ENCODE measurements at places on chromosomes 2 and 18.

DNA sequence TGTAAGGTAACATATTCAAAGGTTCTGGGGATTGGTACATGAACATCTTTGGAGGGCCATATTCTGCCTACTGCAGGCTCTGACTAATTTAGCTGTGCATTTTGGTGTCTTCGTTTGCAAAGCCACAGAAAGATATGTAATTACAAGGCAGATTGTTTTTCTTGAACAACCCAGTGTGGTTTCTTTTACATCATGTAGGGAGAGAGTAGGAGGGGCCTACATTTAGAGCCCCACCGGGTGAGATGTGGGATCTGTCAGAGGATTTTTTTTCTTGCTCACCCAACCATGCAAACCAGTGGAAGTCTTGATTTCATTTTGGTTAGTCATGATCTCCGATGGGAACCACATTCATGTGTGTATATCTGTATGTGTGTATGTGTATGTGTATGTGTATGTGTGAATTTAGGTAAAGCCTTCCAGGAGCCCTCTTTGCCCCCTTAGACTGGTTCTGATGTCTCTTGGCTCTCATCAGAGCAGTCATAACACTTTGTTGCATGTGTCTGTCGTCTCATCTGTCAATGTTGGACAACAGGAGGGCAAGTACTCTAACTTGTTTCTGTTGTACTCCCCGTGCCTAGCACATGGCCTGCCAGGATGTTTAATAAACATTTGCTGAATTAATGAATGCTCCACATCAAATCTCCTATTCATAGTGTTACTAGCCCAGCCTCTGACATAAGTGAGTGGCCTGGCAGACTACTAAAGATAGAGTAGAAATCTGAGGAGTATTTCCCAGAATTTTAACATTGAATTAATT is 239.9 kb downstream of the MTX2 start:
- DNase-seq: no peak

- DNase-seq: no peak
These were observed 203.8 kb upstream of the SIX2 start for GRCh38 chr2:45212953-45213635.

GRCh38 chr18:63236406-63236805 is 83.2 kb downstream of the BCL2 start:
- no peak for DNase-seq

- no peak for DNase-seq
These were observed 89.2 kb upstream of the STK17B start for GRCh38 chr2:196260546-196260945.

GRCh38 chr2:216402751-216403150 is 9.5 kb upstream of the SMARCAL1 start:
- no peak for DNase-seq

GRCh38 chr2:54644236-54644635 is 79.2 kb upstream of the EML6 start:
- DNase-seq: no peak

DNA sequence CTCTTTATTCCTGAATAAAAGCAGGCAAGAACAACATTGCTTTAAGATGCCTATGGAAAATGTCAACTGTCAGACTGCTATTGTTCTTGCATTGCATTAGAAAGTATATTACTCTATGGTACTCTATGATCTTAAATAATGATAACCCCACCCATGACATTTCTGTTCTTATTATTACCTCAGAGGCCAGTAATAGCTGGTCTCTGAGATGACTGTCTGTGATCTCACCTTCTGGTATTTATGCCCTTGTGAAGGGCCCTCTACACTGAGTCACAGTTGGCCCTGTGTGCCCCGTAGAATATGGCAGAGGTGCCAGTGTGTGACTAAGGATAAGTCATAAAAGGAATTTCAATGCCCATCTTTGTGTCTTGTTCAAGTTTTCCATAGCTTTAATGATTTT is 61.0 kb downstream of the SPP2 start:
- DNase-seq: no peak

- DNase-seq: no peak
These were observed 253.9 kb upstream of the KLHL29 start for GRCh38 chr2:23131066-23131575.

DNA sequence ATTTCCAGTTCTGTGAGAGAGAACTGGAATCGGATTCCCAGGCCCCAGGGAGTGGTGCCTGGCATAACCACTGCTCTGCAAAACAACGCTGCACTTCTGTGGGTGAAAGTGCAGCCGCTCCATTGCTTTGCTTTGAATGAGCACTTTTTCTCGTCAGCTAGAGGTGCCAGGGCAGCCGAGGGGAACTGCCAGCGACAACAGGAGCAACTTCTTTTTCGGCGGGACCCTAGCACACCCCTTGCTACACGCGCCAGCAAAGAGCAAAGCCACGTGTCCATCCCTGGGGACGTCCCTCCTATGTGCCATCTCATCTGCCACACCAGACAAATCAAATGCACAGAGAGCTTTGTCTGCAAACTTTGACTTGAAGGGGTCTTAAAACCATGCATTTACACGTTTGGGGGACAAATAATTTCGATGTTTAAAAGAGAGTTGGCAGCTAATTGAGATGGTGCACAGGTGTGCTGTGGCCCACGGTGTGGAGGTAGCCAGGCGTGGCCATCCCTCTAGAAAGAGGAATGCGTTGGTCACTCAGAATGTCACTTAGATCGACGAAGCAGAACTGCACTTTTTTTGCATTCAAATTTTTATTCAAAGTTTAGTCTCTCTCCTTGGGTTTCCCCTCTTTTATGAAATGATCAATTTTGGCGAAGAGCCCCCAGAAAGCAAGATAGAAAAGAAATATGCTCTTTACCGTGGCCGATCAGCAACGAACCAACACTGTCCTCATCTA is 151.8 kb downstream of the MBP start:
- no peak for DNase-seq

- no peak for DNase-seq
These were observed 2.6 kb downstream of the RAMP1 start for GRCh38 chr2:237861875-237862527.

DNA sequence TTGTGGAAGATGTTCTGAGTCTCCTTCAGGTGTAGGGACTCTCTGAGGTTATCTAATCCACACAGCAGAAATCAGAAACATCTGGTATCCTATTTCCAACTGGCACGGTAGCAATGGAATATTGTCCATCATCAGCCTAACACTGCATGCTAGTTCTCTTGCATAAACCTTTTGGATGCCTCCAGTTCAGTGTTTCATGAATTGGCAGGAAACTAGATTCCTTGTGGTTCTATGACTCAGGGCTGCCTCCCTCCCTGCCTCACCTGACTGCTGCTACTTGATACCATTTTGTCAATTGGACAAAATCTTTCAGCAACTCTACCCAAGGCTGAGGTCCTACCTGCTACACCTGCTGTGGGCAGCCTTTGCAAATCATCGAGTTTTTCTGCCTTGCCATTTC is 130.9 kb downstream of the TPGS2 start:
- DNase-seq: no peak

DNA sequence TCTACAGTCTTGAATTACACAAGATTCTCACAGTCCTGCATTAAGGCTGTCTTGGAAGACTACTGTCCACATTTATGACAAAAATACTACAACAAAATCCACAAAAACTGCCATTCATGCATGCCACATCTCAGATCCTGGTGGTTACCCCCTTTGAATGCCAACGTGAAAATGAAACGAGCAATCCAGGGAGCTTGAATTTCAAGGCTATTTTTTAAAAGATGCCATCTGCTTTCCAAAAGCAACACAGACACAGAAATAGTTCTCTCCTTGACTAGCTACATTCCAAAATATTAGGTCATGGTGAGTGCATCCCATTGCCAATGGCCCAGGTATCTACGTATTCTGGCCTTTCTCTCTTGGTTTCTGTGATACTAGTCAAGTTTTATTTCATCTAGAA is 36.3 kb downstream of the IRS1 start:
- no peak for DNase-seq

DNA sequence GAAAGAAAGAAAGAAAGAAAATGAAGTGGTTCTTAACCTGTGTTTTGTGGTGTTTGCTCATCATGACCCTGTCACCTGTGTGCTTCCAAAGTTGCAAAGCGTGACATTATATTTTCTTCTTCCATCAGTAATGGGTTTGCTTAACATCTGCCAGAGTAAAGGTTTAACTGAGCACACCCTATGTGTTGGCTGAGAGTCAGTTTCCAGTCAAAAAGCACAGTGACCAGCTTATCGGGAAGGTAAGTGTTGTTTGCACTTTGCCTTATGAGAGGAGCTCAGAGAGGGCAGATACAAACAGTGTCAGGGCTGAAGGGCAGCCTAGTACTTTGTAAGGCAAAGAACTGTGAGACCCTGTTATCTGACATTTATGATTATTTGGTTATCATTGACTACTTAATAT is 406.2 kb upstream of the CWC22 start:
- peak; percentile 30 for DNase-seq

- no peak for DNase-seq
These were observed 4.0 kb downstream of the SNORC start for GRCh38 chr2:232873909-232874641.

GRCh38 chr18:76619261-76619620 is 124.2 kb upstream of the ZNF516 start:
- DNase-seq: peak; percentile 59

DNA sequence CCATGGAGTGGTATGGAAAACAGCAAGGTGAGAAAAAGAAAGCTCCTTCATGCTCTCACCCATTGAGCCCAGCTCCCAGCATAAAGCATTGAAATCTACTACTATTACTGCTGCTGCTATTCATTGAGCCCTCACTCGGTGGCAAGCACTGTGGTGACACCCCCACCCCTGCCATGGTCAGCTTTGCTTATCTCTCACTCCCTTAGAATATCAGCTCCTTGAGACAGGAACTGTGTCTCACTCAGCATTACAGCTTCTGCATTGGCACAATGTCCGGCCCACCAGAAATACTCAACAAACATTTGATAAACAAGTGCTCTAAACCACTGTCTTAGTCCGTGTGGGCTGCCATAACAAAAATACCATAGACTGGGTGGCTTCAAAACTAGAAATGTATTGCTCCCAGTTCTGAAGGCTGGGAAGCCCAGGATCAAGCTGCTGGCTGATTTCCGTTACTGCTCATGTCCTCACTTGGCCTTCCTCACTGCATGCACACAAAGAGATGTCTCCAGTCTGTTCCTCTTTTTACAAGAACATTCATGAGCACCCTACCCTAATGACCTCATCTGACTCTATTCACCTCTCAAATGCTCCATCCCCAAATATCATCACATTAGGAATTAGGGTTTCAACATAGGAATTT is 116.3 kb downstream of the ZBTB7C start:
- no peak for DNase-seq

DNA sequence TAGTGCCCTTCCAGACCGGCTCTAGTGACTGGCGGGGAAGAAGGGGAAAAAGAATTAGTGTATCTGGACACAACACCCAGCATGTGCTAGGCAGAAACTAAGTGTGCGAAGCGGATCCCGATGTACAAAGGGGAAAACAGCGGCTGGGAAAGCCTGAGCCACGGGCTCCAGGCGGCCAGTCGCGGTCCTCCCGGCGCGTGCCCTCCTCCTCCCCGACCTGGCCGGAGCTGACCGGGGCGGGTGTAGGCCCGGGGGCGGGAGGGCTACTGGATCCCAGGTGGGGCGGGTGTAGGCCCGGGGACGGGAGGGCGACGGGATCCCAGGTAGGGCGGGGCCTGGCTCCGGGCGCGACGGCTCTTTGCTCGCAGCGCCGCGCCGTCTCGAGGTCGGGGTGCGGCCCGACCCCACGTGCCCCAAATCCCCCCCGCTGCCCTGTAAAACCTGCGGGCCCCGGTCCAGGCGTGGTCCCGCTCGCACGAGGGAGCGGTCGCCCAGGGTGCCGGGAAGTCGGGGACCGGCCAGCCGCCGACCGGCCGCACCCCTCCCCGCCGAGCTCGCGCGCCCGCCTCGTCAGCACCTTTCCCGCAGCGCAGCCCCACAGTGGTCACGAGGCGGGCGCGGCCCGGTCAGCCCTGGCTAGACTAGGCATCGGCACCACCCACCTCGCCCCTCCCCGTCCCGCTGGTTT is 48.8 kb downstream of the C2orf42 start:
- peak; percentile 65 for DNase-seq

DNA sequence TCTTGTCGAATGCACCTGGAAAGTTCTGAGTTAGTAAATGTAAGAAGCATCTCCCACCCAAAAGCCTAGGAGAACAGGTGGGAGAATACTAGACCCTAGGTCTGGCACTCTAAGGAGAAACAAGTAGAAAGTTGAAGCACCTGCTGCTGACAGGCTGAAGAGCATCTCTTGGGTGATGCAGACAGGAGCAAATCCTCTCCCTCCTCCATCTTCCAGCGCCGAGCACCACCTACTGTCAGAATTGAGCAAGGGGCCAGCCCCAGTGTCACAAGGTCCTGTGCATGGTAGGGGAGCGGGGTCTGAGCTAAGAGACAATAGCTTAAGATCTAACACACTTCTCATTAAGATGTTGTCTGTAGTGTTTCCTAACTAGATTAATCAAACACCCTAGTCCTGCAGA is 52.9 kb downstream of the HK2 start:
- no peak for DNase-seq

- DNase-seq: no peak
These were observed 321.8 kb upstream of the SPRED2 start for GRCh38 chr2:65754219-65754618.

DNA sequence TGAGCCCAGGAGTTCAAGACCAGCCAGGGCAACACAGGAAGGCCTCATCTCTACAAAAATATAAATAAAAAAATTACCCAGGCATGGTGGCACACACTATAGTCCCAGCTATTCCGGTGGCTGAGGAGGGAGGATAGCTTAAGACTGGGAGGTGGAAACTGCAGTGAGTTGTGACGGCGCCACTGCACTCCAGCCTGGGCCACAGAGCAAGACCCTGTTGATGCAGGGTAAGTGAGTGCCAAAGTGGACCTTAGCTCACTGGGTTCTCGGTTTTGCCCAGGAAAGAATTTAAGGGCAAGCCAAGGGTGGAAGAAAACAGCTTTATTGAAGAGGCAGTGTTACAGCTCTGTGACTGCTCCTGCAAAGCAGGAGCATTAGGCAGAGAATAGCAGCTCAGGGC is 6.9 kb upstream of the ERICH2 start:
- no peak for DNase-seq

DNA sequence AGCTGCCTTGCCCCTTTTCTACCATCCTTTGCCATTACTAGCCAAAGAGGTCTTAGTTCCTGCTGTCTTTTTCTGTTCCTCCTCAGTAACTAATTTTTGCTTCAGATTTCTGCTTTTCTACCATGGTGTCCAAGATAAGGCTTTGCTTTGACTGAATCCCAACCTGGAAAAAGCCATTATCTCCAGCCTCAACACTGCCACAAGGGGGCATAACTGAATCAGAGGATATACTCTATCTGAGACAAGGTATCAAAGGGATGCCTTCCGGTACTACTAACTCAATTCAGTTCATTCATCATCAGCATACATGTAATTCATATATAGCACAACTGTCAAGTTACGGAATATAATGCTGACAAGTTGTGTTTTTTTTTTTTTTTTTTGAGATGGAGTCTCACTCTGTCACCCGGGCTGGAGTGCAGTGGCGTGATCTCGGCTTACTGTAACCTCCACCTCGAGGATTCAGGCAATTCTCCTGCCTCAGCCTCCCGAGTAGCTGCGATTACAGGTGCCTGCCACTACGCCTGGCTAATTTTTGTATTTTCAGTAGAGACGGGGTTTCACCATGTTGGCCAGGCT is 11.4 kb downstream of the OSGEPL1 start:
- DNase-seq: no peak

DNA sequence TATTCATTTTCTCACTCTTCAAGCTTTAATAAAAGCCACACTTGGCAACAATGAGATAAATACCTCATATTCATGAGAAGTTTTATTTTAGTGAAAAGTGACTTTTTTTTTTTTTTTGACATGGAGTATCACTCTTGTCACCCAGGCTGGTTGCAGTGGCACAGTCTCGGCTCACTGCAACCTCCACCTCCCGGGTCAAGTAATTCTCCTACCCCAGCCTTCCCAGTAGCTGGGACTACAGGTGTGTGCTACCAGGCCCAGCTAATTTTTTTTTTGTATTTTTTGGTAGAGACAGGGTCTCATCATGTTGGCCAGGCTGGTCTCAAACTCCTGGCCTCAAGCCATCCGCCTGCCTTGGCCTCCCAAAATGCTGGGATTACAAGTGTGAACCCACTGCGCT is 47.0 kb downstream of the FRZB start:
- DNase-seq: no peak
